ENCODE measurements at places on chromosomes 12 and 14. TPM values are rescaled to one million over a fixed set of nuclear protein-coding genes. Genes with fewer than 3 reads are reported as not detected.

The SETD1B gene
- total RNA-seq = 22.1 TPM

DNA sequence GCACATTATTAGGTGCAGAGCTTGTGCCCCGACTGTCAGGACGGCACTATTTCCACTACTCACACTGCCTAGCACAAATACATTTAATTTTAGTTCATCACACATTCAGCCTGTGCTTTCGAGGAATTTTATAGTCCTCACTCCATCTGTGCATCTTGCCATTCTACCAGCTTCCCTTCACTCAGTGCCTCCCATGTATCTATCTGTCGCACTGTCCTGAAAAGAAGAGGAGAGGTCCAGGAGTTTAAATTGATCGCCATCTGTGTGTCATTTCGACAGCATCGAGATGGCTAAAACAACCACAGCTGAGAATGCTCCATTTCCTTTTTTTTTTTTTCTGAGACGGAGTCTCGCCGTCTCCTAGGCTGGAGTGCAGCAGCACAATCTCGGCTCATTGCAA lies 97.6 kb upstream of the FOXN3 start:
- DNase-seq = no peak

The ANKRD33 gene
- total RNA-seq = not detected

The RNASE7 gene
- not detected for total RNA-seq

- no peak for DNase-seq
Observed at GRCh38 chr12:67720351-67720856, 71.9 kb downstream of the DYRK2 start.

- DNase-seq = no peak
Observed at GRCh38 chr12:14769466-14769968, 33.8 kb downstream of the WBP11 start.

The KRT5 gene
- 3.6 TPM for total RNA-seq

DNA sequence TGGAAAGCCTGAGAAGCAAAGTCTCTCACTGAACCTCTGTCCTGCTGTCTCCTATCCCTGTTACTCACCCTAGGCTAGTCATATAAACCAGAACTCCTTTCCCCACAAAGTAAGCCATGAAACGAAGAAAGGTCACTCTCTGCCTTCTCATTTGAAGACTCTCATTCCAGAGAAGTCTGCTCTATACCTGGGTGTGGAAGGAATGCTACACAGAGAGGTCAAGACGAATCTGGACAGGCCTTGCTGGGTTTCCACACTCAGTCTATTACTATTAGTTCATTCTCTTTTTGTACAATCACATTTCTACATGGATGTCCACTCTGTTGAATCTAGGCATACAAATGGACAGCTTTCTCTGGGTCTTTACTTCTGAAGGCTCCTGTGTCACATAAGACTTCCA lies 2.4 kb upstream of the AEBP2 start:
- DNase-seq = no peak

GRCh38 chr12:123533672-123534643 lies at the start of gene RILPL1:
Gene RILPL1 (minus strand): TSS chr12:123533719. CDS start chr12:123533482, 237 bp downstream.
- DNase-seq = peak; percentile 38

DNA sequence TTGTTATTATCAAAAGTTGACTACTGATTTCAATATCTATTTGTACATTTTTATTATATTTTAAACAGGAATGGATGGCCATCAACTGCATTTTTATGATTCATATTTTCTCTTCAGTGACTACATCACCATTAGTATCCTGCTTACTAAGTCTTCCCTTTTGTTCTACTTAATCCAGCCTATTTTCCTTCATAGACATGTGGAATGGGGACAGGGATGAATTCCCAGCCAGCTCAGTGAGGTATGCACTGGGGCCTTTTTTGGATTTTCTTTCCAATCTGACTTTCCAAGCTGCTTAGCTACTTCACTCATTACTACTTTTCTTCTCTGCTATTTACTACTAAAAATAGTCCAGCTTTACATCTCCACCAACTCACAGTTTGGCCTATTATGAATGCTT lies 38.4 kb downstream of the AKAP6 start:
- DNase-seq = no peak
